ENCODE measurements at places on chromosomes 11 and 22. TPM values are rescaled to one million over a fixed set of nuclear protein-coding genes. Genes with fewer than 3 reads are reported as not detected.

Gene SEPTIN5
- 165 TPM for total RNA-seq

Gene ANKRD42
- total RNA-seq: 8.6 TPM

Gene RBFOX2
- 339 TPM for total RNA-seq

Gene SPDYC
- total RNA-seq: not detected

Gene KCNK4
- total RNA-seq: not detected

Gene YWHAH
- total RNA-seq: 58.4 TPM

Gene C11orf87
- 0.49 TPM for total RNA-seq

Gene OR5D14
- not detected for total RNA-seq

Gene SNX19
- total RNA-seq: 53.1 TPM

Gene UBE2L6
- 113 TPM for total RNA-seq

Gene OR2D2
- not detected for total RNA-seq

Gene USP28
- 95.9 TPM for total RNA-seq

Gene MMP13
- total RNA-seq: not detected

Gene OR52H1
- 0.83 TPM for total RNA-seq

Gene ACTN3
- 189 TPM for total RNA-seq

Gene VWCE
- total RNA-seq: 1.8 TPM

Gene NPAS4
- 1.2 TPM for total RNA-seq

Gene CHRM1
- total RNA-seq: 1.3 TPM

Gene GAS2L1
- 17.3 TPM for total RNA-seq

Gene LRRN4CL
- 0.81 TPM for total RNA-seq

Gene UQCC3
- total RNA-seq: 18.8 TPM

Gene IRAG1
- 7.3 TPM for total RNA-seq

Gene TRIM51G
- total RNA-seq: not detected

Gene TANGO2
- 21.9 TPM for total RNA-seq

Gene KCNJ4
- total RNA-seq: 27.5 TPM

Gene ANKK1
- 0.18 TPM for total RNA-seq

Gene ZP1
- not detected for total RNA-seq

Gene SLC37A2
- 1.0 TPM for total RNA-seq

Gene OR51B5
- total RNA-seq: 3.6 TPM

Gene OR51B2
- total RNA-seq: not detected

Gene DUSP8
- 0.51 TPM for total RNA-seq

Gene MMP8
- not detected for total RNA-seq

Gene OR52A1
- not detected for total RNA-seq

Gene CRYBB3
- total RNA-seq: not detected

Gene RASSF10
- total RNA-seq: 8.2 TPM

Gene KRTAP5-8
- not detected for total RNA-seq

Gene CCDC87
- 2.7 TPM for total RNA-seq

Gene OR52E5
- total RNA-seq: not detected

Gene OR51B6
- not detected for total RNA-seq

Gene CCDC116
- 0.70 TPM for total RNA-seq

Data from cardiac muscle cell (in vitro differentiated cells and primary cell).